ENCODE measurements at places on chromosomes 5 and 9.

DNA sequence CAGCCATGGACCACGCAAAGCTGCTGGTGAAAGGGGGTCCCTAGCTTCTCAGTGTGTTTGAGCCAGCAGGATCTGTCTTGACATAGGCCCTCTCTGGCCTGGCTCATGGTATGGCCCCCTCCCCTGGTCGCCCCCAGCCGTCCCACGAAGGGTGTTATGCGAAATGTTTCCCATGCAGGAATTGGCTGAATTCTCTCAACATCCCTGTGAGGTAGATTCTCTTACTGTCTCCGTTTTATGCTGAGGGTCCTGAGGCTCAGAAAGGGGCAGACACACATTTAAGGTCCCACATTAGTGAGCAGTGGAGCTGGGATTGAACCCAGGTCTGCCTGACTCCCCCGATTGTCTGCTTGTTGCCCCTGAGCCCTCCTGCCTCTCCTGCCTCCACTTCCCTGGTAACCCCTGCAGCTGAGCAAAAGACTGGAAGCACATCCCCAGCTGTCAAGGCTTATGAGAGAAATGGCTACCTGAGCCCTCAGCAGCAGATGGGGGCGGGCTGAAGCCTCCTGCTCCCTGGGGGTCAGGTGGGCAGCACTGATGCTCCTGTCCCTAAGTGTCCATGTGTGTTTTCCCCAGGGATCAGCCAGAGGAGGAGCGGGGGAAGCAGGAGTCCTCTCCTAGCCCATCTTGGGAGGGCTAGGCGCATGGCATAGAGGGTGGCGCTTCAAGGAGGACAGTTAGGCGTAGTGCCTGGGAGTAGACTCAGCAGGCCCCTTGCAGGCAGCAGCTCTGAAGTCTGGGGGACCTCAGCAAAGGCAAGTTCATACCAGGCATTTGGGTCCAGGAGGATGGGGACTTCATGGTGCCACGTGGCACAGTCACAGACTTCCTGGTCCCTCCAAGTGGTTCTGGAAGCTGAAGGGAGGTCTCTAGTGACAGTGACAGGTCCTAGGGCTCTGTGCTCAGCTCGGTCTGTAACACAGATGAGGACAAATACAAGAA lies 49.0 kb upstream of the GARNL3 start:
- DNase-seq, result no peak

GRCh38 chr5:44774279-44774880 lies 34.4 kb upstream of the MRPS30 start:
- DNase-seq, result no peak

DNA sequence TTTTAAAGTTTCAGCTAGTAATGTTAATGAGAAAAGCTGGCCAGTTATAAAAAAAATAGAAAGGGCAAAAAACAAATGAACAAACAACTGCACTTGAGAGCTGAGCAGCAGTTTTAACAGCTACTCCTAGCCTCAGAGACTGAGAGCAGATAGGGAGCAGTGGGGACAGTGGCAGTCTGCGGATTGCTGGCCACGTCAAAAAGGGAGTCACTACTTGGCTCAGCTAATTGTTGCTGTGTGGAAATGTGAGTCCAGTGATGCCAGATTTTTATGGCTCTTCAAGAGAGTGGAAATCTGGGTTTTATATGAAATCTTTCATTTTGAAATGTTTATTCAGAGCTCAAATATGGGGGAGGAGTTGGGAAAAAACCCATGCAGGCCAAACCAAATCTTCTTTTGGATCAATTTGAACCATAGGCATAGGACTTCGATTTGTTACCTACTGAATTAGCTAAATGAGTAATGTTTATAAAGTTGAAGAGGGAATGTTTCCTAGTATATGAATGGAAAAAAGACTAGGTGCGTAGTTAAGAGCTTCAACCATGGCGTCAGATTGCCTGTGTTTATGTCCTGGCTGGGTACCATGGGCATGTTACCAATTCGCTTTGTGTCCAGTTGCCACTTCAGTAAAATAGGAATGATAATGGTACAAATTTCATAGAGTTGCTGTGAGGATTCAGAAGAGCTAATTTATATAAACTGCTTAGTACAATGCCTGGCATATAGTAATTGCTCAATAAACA lies 102.1 kb downstream of the PAM start:
- DNase-seq, result no peak

DNA sequence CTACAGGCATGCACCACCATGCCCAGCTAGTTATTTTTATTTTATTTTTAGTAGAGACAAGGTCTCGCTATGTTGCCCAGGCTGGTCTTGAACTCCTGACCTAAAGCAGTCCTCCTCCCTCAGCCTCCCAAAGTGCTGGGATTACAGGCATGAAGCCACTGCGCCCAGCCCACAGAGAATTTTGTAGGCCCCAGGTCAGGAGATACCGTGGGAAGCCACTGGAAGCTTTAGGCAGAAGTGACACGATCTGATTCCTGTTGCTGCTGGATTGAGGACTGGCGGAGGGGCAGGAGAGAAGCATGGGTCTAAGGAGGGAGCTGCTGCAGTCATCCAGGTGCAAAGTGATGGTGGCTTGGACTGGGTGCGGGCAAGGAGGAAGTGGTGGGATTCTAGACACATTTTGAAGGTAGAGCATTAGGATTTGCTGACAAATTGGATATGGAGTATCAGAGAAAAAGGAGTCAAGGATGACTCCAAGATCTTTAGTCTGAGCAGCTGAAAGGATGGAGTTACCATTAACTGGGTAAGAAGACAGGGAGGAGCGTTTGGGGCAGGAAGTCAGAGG lies 20.7 kb downstream of the TCF7 start:
- no peak for DNase-seq

DNA sequence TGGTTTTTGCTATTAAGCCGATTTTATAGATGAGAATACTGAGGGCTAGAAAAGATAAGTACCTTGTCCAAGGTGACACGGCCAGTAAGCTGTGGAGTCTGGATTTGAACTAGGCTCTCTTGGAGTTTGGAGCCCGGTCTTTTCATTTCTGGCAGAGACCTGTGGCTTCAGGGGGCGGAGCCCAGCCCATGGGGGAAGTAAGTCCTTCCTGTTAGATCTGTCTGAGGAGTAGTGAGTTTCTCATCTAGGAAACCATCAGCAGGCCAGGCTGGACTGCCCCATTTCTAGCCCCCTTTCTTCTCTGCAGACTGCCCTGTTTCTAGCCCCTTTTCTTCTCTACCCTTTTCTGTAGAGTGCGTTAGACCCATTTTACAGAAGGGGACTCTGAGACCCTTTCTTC lies 521 bp upstream of the PTGS1 start:
- DNase-seq, result no peak

- DNase-seq, result no peak
Measured at GRCh38 chr5:91521785-91522184, 138.7 kb upstream of the ARRDC3 start.

All from stimulated activated CD4-positive, alpha-beta T cell treated with anti-CD3 and anti-CD28 coated beads, Interleukin-15, amount 100 ng/mL, for 24 hours (primary cell).